ENCODE measurements at places on chromosomes 12 and 14. TPM values are rescaled to one million over a fixed set of nuclear protein-coding genes. Genes with fewer than 3 reads are reported as not detected.

Gene DAO
- total RNA-seq: not detected

Gene DAZAP2
- 23.6 TPM for total RNA-seq

Gene TMEM30B
- 12.2 TPM for total RNA-seq

Gene HIGD1C
- not detected for total RNA-seq

Gene SMCO2
- 0.20 TPM for total RNA-seq

Gene SLC5A8
- 0.07 TPM for total RNA-seq

Gene GPR84
- total RNA-seq: not detected

Gene GUCY2C
- 1.3 TPM for total RNA-seq

Gene IQSEC3
- 0.50 TPM for total RNA-seq

Gene KCNC2
- total RNA-seq: not detected

Gene SLC2A3
- 569 TPM for total RNA-seq

Gene TAS2R8
- not detected for total RNA-seq

Gene VWF
- 0.35 TPM for total RNA-seq

Gene LGR5
- 0.09 TPM for total RNA-seq

Gene SHMT2
- total RNA-seq: 260 TPM

Gene CLEC7A
- not detected for total RNA-seq

Gene AHNAK2
- 2.3 TPM for total RNA-seq

Gene SSPN
- 0.72 TPM for total RNA-seq

Gene TESPA1
- not detected for total RNA-seq

Gene SH2B3
- 37.9 TPM for total RNA-seq

Gene RNF212B
- 0.39 TPM for total RNA-seq

Gene CATSPERB
- total RNA-seq: 0.68 TPM

Gene DENR
- total RNA-seq: 104 TPM

Gene CLEC2A
- total RNA-seq: not detected

Gene KRT2
- total RNA-seq: not detected

Gene SLCO1B3
- total RNA-seq: not detected

Gene FZD10
- total RNA-seq: 0.55 TPM

Gene OR4K13
- not detected for total RNA-seq

Gene DBX2
- total RNA-seq: not detected

Gene TBX5
- not detected for total RNA-seq

Gene TAS2R10
- 0.22 TPM for total RNA-seq

Gene TGM1
- 2.9 TPM for total RNA-seq

Gene ZC2HC1C
- 1.4 TPM for total RNA-seq

Gene MOAP1
- total RNA-seq: 14.7 TPM

Gene PPP4R4
- total RNA-seq: 3.9 TPM

Gene RNASE7
- total RNA-seq: not detected

Gene AGAP2
- 4.6 TPM for total RNA-seq

Gene L3HYPDH
- total RNA-seq: 15.7 TPM

Gene RTL1
- not detected for total RNA-seq

Gene DLGAP5
- total RNA-seq: 115 TPM

Gene BDKRB1
- not detected for total RNA-seq

Gene BMAL2
- total RNA-seq: 23.1 TPM

Gene CHGA
- 7.8 TPM for total RNA-seq

Gene GNB3
- total RNA-seq: 17.3 TPM

Gene AKAP3
- 1.3 TPM for total RNA-seq

Gene TMTC1
- 16.1 TPM for total RNA-seq

Gene THTPA
- total RNA-seq: 13.4 TPM

Data from H9 (cell line).